Common myeloid progenitor, CD34-positive (primary cell): ENCODE measurements at places on chromosomes 6 and 20.

GRCh38 chr6:132268209-132268608, 133.1 kb downstream of the MOXD1 start:
- DNase-seq, result no peak

- peak; percentile 45 for DNase-seq
Measured at GRCh38 chr6:32807020-32807580, 9.7 kb downstream of the HLA-DOB start.

- peak; percentile 26 for DNase-seq
Measured at GRCh38 chr6:52155791-52156576, 30.2 kb upstream of the IL17A start.

DNA sequence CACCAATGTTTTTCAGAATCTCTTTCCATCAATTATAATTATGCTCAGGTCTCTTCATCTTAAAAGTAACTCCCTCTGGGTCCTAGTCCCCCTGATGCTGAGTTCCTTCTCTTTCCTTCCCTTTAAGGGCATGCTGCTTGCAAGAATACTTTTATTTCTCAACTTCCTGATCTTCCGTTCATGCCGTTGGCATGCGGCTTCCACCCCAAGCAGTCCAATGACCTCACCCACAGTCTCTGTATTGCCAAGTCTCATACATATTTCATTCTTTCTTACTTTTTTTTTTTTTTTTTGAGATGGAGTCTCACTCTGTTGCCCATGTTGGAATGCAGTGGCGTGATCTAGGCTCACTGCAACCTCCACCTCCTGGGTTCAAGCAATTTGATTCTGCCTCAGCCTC, 83.5 kb downstream of the NDUFAF5 start:
- DNase-seq, result peak; percentile 26

DNA sequence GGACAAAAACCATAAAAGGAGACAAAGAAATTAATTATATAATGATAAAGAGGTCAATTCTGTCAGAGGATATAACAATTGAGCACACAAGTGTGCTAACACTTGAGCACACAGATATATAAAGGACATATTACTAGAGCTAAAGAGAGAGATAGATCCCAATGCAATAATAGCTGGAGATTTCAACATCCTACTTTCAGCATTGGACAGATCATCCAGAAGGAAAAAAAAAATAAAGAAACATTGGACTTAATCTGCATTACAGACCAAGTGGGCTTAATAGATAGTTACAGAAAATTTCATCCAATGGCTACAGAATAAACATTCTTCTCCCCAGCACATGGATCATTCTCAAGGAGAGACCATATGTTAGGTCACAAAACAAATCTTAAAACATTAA, 9.9 kb downstream of the VNN1 start:
- no peak for DNase-seq

GRCh38 chr6:88268508-88268907, 102.4 kb upstream of the CNR1 start:
- no peak for DNase-seq

- no peak for DNase-seq
Measured at GRCh38 chr6:118611334-118611733, 40.1 kb downstream of the CEP85L start.

- DNase-seq, result peak; percentile 19
Measured at GRCh38 chr20:20606050-20606449, 106.4 kb downstream of the RALGAPA2 start.
